ENCODE measurements at places on chromosomes 7 and 10. TPM values are rescaled to one million over a fixed set of nuclear protein-coding genes. Genes with fewer than 3 reads are reported as not detected.

The EN2 gene
- polyA plus RNA-seq, result not detected

The NACAD gene
- 7.1 TPM for polyA plus RNA-seq

The CRYGN gene
- not detected for polyA plus RNA-seq

The TMEM140 gene
- 11.0 TPM for polyA plus RNA-seq

The CFAP69 gene
- not detected for polyA plus RNA-seq

The ASB10 gene
- 6.3 TPM for polyA plus RNA-seq

The LMOD2 gene
- polyA plus RNA-seq, result 287 TPM

The JAZF1 gene
- polyA plus RNA-seq, result 32.8 TPM

- DNase-seq, result no peak
Observed at GRCh38 chr10:32141018-32141807, 85.0 kb upstream of the KIF5B start.

DNA sequence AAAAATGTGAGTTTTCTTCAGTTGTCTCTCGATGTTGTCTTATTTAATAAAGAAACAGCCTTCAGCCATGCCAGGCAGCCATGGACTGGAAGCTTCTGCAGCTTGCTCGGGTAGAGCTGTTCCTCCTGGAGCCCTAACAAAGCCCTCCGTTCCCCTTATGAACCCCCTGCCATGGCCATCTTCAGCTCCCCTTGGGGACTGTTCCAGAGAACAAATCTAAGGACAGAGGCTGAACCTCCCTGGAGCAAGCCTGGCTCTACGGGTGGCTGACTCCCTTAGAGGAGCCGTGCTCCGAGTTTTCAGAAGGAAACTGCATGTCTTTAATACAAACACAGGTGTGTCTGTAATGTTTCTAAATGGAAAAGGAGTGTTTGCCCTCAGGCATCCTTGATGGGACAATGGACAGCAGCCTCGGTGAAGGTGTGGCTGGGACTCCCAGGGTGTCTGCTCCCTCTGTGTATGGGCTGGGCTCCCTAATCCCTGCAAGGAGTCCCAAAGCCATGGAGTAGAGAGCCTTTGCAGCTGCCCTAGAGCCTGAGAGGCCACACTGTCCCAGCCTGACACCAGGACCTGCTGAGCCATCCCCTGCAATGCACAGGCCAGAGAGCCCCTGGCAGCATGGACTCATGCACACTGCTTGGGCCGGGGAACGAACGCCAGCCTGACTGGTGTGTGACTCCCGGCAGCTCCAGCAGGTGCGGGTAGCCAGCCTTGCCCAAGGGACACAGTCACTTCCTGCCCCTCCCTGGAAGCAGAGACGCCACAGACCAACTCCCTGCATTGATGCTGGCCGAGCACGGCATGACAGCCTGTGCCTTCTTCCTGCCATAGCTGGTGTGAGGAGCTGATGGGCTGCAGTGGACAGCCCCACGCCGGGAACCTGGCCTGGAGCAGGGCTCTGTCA lies 381.8 kb downstream of the TCERG1L start:
- no peak for DNase-seq

DNA sequence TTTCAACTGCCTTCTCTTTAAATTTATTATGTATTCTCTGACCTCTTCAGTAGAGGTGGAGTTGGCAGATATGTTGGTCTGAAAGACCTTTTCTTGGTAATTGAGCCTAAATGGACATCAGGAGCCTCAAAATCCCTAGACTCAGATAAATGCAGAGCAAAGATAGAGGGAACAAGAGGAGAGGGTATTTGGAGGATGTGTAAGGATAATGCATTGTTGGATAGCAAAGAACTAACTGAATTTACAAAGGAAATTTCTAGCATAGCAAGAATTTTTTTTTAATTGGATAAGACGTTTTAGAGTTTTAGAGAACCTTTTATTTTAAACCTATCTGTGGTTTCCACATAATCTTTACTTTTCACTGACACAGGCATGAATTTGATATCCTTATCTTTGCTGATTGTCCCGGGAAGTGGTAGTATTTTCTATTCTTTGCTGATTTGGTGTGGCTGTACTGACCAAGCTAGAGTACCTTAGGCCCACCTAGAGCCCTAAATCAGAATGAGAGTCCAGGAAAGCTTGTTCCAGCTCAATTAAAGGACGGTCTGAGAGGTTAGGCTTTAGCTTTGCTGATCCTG lies 91.3 kb downstream of the NRF1 start:
- no peak for DNase-seq

DNA sequence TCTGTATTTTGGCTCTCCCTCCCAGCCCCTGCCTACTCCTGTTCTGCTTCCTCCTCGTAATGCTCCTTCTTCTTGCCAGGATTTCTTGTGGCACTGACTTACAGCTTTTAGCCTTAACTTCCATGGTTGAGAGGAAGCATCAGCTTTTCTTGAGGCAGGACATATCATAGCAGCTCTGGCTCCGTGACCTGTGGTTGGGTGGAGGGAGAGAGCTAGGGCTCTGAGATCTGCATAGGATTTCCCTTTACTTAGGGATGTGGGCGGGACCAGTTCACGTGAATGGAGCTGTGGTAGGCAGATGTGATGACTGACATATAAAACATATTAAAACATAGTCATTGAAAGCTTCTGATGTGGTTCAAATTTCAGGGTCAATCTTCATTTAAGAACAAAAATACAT lies 10.6 kb upstream of the RAB11FIP2 start:
- DNase-seq, result no peak

DNA sequence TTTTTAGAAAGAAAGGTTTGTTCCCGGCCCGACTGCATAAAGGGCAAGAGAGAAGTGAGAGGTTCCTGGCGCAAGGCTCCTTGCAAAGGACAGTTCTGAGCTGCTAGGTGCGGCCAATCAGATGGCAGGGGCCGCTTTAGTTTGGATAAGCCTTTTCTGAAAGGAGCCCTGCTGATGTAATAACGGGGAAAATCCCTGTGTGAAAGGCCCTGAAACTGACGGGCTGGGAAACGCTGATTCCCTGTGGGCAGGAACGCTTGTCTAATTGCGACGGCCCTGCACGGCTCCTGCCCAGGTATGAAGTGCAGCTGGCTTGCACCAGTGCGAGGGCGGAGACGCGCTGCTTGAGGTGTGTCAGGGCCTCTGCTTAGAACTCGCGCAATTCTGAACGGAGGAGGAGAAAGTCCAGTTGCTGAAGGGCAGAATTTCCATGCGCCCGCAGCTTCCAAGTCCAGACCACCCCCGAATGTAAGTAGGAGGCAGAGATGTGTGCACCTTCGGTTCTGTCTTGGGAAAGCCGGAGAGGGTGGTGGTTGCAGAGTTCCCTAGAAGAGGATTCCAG lies 30.5 kb downstream of the TACC2 start:
- DNase-seq, result no peak

DNA sequence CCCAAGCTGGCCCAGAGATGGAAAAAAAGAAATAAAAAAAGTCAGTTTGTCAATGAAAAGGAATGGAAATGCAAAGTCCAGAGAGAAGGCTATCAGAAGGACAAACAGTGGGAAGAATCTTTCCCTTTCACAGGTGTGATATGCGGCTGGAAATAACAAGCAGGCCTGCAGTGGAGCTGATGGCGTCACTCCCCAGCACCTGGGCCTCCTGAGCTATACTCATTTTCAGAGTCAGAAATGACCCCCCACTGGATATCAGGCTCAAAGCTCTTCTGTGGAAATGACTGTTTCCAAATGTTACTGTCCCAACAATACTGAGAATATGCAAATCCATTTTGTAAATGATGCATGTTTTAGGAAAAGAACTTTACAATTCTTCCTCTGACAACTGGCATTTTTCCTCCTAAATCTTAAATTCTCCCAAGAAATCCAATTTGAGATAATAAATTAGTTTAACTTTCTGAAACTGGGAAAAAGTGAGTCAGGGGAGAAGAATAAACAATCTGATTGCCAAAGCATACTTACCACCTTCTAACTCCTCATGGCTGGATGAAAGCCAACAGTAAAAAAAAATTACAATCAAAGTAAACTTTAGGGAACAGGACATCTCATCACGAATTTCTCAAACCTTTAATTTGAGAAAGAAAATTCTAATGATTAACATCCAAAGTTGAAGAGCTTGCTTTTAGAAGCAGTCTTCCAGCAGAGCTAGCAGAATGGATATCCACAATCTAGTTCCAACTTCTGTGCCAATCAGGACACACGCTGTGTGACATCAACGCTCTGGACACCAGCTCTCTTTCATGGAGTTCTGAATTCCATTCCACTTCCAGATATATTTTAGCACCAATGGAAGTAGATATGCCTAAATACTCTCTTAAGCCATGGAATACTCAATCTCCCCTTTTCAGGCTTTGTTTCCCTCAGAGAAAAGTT lies 5.3 kb upstream of the CUZD1 start:
- DNase-seq, result no peak

GRCh38 chr7:450741-451140 lies 68.9 kb downstream of the PDGFA start:
- DNase-seq, result no peak

- no peak for DNase-seq
Observed at GRCh38 chr10:117590101-117590875, 47.7 kb downstream of the EMX2 start.

- peak; percentile 83 for DNase-seq
Observed at GRCh38 chr10:29643771-29644501, 9.2 kb upstream of the SVIL start.

- peak; percentile 88 for DNase-seq
Observed at GRCh38 chr7:128831994-128832879, 2.0 kb downstream of the FLNC start.

DNA sequence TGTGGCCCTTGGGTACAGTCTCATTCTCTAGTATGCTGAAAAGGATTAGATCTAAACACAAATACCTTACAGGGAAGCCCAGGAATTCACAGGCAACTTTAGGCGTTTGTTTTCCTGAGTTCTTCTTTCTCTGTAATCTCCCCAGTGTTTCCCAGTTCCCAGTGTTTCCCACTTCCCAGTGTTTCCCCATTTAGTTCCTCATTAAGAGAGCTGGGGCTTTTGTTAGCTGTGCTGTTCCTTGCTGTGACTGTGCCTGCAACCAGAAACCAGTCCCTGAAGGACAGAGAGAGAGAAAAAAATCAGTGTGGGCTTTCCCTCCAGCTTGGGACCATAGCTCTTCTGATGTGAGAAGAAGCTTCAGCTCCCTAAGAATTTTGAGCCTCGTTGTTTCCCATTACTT lies 802.9 kb upstream of the COBL start:
- no peak for DNase-seq

GRCh38 chr7:116772423-116772863 lies 89.9 kb upstream of the CAPZA2 start:
- DNase-seq, result no peak

DNA sequence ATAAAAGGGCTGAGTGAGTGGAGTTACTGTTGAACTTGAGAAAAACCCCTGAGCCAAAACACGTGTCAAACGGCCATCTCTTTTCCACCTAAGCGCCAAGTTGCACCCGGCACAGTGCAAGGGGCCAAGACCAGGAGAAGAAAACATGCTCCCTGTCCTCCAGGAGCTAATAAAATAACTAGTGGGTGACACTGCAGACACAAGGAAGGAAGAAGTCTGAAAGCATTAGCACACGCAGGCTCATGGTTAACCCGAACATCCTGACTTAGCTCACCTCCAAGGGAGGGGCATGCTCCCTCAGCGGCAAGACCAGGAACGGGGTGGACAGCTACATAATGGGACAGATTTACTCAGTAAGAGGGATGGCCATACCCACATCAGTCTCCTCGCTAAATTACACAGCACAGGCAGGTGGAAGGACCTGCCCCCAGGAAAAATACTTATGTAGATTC lies 65.0 kb downstream of the PIP4K2A start:
- DNase-seq, result no peak

DNA sequence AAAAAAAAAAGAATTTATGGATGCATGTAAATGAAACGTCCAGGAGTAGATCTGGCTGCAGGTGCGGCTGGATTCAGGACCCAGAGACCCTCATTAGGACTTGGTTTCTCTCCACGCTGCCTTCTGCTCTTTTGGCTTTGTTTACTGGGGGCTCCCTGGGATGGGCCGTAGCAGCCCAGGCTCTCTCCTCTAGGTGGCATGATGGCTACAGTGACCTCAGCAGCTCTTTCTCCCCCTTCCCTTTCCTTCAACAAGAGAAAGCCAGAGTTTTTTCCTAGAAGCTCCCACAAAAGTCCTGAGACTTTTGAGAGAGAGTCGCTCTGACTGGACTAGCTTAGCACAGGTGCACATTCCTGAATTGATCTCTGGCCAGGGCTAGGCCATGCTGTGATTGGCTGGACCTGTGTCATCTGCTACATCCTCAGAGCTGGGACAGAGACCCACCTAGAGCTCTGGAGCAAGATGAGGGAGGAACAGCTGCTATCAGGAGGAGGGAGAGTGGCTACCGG lies 67.8 kb upstream of the PDCD4 start:
- DNase-seq, result peak; percentile 68

DNA sequence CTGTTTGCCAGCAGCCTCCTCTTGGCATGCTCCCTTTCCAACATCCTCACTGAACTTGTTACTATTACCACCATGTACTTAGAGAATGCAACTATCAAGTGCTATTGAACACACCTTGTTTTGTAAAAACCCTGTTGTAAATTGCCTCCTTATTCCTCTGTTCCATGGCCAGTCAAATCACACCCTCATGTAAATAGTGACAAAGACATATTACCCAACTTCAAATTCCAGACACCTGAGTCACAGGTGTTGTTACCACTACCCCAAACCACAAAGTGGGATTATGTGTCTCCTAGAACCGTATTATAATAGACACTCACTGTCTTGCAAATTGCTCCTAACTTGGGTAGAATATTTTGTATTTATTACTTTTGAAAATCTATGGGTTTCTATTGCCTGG lies 263.2 kb upstream of the C7orf33 start:
- no peak for DNase-seq

DNA sequence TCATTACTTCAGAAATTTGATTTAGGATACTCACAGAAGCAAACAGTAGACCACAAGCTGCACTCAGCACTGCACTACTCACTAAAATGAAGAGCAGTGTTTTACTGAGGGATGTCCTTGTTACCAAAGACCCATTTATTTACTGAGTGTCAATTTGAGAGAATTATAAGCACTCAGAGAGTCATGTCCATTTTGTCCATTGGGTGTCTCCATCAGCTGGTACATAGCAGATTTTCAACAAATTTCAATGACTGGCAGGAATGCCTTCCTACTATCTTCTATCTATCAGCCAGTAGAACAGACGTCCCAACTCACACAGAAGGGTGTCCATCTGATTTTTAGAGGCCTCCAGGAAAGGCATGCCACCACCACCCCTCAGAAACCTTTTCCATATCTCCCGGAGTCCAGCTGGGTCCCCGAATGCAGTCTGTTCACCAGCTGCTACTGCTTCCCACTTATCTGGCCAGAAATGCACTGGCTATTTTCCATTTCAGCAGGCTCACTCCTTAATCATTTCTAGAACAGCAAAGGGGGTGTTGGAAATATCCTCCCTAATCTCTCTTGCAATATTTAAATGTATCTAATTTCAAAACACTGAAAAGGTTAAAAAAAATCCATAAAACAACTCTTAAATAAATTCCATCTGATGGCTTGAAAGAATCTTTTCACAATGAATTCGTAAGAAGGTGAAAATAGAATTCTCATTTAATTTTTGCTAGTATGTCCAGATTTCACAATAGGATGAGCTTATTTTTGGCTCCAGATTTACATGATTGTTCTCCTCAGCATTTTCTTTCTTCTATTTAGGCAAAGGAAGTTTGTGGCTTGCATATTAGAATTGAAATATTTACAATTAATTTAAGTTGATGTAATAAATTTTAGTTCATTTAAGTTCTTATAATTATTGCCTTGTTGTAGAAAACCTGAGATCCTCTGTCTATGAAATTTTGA lies 1164.0 kb upstream of the CELF2 start:
- peak; percentile 15 for DNase-seq

All from muscle of arm (tissue), 14 donors.